Glutamatergic neuron (in vitro differentiated cells): ENCODE measurements at places on chromosomes 4 and X. TPM values are rescaled to one million over a fixed set of nuclear protein-coding genes. Genes with fewer than 3 reads are reported as not detected.

ABCG2 gene
- not detected for total RNA-seq

DNA sequence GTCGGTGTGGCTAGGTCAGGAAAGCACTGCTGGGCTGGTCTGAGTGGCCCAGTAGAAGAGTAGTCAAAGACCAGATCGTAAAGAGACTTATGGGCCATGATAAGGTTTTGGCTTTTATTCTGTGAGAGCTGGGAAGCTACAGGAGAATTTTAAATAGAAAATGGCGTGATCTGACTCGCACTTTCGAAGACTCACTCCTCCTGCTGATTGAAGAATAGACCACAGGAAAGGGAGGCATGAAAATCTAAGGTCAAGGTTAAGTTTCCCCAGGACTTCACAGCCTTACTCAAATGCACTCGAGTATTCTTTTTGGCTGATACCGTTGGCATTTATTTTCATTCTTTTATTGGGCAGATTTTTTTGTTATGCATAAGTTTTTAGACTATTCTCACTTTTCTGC lies 231.4 kb upstream of the ANKRD50 start:
- no peak overlapping the region for H3K27ac ChIP-seq
- no peaks in the 10 kb centered on the region for H3K36me3 ChIP-seq
- H3K4me3 ChIP-seq, result no peak overlapping the region
- peaks cover 2% of the 10 kb centered on the region for H3K27me3 ChIP-seq

CENPE gene
- 8.5 TPM for total RNA-seq

GRCh38 chrX:20140420-20140819 lies 1.2 kb downstream of the EIF1AX start:
- H3K27me3 ChIP-seq, result no peaks in the 10 kb centered on the region
- peak overlapping the region; percentile 94 for H3K4me3 ChIP-seq
- H3K36me3 ChIP-seq, result no peaks in the 10 kb centered on the region
- H3K27ac ChIP-seq, result peak overlapping the region; percentile 89

GRCh38 chr4:48047896-48048295 lies 31.3 kb downstream of the NIPAL1 start:
- H3K4me3 ChIP-seq, result no peak overlapping the region
- no peak for DNase-seq
- no peaks in the 10 kb centered on the region for H3K4me1 ChIP-seq
- H3K27me3 ChIP-seq, result peaks cover 2% of the 10 kb centered on the region
- H3K36me3 ChIP-seq, result no peaks in the 10 kb centered on the region
- H3K27ac ChIP-seq, result no peak overlapping the region

GRCh38 chr4:108635070-108635655 lies 14.8 kb downstream of the RPL34 start:
- H3K27me3 ChIP-seq, result no peaks in the 10 kb centered on the region
- no peaks in the 10 kb centered on the region for H3K36me3 ChIP-seq
- H3K4me3 ChIP-seq, result no peak overlapping the region
- peaks cover 4% of the 10 kb centered on the region for H3K4me1 ChIP-seq

GRCh38 chrX:54208531-54208930 lies 25.5 kb upstream of the FAM120C start:
- no peak overlapping the region for H3K4me3 ChIP-seq
- H3K4me1 ChIP-seq, result no peaks in the 10 kb centered on the region
- no peaks in the 10 kb centered on the region for H3K27me3 ChIP-seq

- no peak for DNase-seq
- H3K36me3 ChIP-seq, result no peaks in the 10 kb centered on the region
Observed at GRCh38 chrX:153509592-153509991, 7.8 kb upstream of the ATP2B3 start.

GRCh38 chr4:101643186-101643837 lies 147.2 kb upstream of the BANK1 start:
- no peak overlapping the region for H3K27ac ChIP-seq
- no peaks in the 10 kb centered on the region for H3K36me3 ChIP-seq
- DNase-seq, result no peak
- no peak overlapping the region for H3K4me3 ChIP-seq
